ENCODE measurements at places on chromosomes 4 and X.

GRCh38 chrX:70234355-70234754 lies at the start of gene AWAT1:
Gene AWAT1, plus strand, starts transcription at chrX:70234655. Its CDS starts 41 bp downstream, at chrX:70234696.
- DNase-seq: no peak

GRCh38 chr4:24126776-24127175 lies 236.9 kb upstream of the PPARGC1A start:
- DNase-seq: no peak

DNA sequence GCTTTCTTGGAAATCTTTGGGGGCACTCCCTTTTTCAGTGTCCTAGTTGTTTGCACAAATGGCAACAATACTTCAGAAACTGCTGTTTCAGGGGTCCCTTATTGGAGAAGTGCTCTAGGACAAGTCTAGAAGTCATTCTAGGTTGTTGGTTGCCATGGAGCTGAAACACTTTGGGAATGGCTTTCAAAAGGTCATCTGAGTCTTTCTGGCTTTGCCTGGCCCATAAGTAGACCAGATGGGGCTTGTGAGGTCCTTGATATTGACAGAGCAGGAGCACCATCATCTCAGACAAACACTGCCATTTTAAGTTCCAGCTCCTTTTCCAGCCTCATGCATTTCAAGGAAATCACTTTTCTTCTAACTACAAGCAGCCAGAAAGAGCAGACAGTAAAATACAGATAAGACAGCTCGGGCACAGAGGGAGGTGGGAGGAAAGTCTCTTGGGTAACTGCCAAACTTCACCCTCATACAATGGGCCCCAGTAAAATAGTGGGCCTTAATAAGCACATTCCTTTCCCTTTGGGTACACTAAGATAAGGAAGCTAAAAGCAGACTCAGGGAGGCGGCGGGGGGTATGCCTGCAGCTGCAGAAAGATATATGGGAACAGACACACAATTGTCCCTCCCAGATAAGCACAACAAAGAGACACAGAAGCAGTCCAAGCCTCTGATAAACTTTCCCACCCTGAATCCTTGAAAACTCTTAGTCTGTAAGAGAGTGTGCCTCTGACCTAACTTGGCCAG lies 8.5 kb upstream of the NXF3 start:
- DNase-seq: no peak

DNA sequence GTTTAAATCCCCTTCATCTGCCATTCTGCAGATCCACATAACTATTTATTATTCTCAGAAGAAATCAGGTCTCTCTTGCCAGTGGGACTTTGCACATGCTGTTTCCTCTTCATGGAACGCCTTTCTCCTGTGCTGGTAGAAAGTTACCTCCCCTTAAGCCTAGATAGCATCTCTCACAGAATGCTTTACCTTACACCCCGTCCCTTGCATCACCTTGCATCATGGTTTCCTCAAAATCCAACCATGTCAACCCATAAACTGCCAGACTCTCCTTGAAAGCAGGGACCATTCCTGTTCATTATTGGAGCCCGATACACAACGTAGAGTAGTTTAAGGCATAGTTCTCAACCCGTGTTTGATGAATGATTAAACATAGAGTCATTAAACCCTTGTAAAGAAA lies 396.2 kb upstream of the F9 start:
- no peak for DNase-seq

- DNase-seq: no peak
These were observed 61.1 kb downstream of the MAD2L1 start for GRCh38 chr4:120005527-120005926.

DNA sequence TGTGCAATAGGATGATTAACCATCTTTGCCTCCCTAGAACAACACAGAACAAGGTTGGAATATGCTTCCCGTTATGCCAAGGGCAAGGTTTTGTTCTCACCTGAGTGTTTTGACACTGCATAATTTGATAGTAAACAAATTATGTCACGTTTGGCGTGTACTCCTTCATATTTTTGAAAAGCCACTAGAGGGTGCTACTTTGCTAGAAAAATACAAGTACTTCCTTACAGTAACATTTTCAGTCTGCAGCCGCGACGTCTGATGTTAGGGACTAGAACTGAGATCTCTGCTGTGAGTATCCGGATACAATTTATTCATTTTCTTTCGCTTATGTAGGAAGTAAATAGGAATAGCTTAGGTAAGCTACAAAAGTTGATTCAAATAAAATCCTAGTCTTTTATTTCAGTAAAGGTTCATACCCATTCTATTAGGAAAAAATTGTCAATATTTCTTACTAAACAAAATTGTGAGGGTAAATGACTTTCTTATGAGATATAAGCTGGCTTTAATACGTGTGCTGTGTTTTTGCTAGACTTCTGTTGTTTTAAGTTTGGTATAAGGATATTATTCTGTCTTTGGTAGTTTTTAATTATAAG lies 181.1 kb upstream of the WDFY3 start:
- DNase-seq: peak; percentile 16

DNA sequence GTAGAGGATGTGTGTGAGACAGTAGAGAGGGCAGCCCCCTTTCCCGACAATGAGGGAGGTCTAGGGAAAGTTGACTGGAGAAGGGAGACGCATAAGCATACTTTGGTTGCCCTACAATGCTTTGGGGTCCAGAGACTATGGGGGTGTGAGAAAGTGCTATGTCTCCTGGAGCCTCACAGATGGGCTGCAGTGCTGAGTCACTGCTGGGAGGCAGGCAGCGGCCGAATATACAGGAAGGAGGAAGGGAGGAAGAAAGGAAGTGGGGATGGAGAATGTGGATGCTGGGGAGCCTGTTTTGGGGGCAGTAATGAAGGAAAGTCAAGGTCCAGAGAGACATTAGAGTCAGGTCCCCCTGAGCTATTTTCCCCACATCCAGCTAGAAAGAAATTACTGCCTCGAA lies 12.7 kb downstream of the DRP2 start:
- no peak for DNase-seq

GRCh38 chr4:121711263-121712000 lies 14.7 kb upstream of the ANXA5 start:
- DNase-seq: no peak

- no peak for DNase-seq
These were observed 680 bp downstream of the MAEA start for GRCh38 chr4:1290165-1290977.

- DNase-seq: no peak
These were observed 262.5 kb upstream of the PCDH18 start for GRCh38 chr4:137794764-137795254.

GRCh38 chrX:48956728-48957414 lies 536 bp downstream of the OTUD5 start:
- no peak for DNase-seq

DNA sequence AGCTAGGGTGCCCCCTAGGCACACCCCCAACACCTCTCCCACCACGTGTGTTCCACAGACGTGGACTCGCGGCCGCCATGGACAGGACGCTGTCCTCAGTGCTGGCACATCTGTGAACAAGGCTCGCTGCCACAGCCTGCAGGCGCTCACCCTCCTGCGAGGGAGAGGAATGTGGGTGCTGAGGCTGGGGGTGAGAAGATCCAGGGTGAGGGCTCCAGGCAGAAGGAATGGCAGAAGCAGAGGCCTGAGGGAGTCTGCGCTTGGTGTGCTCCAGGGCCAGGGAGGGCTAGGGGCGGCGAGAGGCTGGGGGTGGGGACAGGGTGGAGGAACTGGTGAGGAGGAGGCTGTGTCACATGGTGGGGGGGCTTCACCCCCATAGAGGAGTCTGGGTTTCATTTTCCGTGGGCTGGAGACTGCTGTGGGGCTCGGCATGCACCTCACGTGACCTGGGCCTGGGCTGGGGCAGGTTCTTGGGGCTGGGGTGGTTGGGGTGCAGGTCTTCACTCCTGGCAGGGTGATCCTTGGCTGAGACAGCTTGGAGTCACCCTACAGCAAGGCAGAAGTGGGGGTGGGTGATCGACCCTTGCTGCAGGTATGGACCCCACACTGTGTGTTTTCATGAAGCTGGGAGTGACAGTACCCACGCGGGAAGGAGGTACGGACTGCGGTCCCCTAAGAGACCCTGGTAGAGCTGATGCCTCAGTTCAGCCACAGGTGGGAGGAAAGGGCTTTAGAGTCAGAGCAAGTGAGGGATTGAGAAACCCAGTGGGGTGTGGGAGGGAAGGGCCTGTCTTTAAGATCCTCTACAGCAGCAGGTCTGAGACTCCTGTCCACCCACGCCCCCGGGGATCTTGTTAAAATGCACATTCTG lies 103.7 kb downstream of the PSAPL1 start:
- no peak for DNase-seq

GRCh38 chr4:152009983-152010709 lies 249.3 kb upstream of the GATB start:
- no peak for DNase-seq

DNA sequence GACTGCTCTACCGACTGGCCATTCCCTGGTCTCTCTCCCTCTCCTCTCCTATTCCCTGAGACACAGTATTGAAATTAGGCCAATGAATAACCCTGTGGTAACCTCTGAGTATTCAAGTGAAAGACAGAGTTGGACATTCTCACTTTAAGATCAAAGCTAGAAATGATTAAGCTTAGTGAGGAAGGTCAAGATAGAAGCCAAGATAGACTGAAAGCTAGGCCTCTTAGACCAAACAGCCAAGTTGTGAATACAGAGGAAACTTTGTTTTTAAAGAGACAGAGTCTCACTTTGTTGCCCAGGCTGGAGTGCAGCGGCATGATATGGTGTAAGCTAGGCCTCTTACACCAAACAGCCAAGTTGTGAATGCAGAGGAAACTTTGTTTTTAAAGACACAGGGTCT lies 64.6 kb downstream of the KDM6A start:
- DNase-seq: no peak

GRCh38 chrX:48787505-48788443 lies 1.4 kb downstream of the GATA1 start:
- no peak for DNase-seq

DNA sequence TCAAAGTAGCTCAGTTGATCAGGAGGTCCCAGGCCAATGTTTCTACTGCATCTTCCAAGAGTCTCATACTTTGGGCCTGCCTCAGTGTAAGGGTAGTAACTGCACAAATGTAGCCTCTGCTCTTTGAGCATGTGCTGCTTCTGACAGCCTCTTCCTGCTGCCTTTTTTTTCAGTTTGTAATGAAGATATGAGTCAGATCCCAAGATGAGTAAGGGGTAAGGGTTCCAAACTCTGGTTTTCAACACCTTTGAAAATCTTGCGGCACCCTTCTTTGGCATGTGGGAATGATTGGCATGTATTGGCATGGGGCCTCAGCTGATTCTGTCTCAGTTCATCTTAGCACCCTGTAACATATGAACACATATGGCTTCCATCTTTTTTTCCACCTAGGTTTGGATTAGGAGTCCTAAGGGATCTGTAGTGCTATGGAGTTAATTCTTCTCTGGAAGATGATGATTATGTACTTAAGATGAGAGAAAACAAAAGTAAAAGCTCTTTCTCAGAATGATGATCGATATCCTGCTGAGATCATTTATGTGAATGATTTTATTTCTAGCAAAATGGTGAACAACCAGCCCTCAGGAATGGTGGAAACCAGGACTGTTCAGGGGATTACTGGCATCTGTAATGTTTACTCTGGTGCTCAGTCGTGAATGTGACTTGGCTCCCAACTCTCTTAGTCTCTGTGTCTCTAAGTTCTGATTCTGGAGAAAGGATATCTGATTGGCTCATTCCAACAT lies 118.7 kb upstream of the PRPS2 start:
- DNase-seq: no peak

- DNase-seq: no peak
These were observed 189.7 kb downstream of the TSPAN5 start for GRCh38 chr4:98468709-98469108.

All from GM19239 (cell line).